Right hindlimb (tissue), 1 donor: ENCODE measurements at places on chromosomes 16 and 17.

- no peak for DNase-seq
Measured at GRCh38 chr16:26139091-26139490, 447.3 kb downstream of the HS3ST4 start.

GRCh38 chr17:78883089-78883532, 19.9 kb downstream of the CEP295NL start:
- peak; percentile 85 for DNase-seq

DNA sequence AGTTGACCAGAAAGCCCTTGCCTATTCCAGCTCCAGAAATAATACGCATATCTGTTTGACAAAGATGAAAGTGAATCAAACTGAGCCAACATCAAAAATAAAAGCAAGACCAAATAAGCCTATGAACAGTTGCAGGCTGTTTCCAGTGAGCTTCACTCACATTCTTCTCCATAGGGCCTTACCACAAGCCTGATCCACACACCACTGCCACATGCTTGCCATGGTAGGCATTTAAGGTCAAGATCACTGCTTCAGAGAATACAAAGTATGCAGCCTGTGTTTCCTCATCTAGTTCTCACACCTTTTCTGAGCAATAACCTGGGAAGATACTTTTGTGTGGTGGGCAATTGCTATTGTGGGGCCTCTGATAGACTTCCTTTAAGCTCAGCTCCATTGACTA, 1060.2 kb downstream of the CDH11 start:
- DNase-seq = no peak

DNA sequence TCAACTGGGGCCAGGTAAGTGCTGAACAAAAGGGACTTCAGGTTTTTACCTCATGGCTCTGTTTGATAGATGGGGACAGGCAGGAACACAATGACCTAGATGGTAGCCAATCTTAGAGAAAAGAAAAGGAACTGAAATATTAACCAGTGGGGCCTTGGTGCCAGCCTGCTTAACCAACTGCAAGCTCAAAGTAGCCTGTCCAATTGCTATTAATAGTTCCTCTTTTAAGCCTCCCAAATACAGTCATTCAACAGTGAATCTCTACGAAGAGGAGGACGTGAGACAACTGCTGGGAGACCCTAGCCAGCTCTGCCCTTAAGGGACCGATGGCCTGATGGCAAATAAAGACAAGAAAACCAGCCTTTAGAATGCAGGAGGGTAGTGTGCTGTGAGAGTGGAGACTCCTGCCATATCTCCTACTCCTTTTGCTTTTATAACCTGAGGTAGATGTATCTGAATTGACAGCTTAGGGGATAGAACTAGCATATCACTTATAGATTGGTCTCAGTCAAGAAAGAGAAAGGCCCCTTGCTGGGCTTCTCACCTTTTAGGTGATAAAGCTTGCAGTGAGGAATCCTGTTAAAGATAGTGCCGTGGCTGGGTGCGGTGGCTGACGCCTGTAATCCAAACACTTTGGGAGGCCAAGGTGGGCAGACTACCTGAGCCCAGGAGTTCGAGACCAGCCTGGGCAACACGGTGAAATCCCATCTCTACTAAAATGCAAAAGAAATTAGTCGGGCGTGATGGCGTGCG, 28.3 kb downstream of the ARSG start:
- no peak for DNase-seq
